ENCODE measurements at places on chromosomes 2 and 18.

- no peak for DNase-seq
Observed at GRCh38 chr2:53641290-53641689, 126.3 kb upstream of the CHAC2 start.

DNA sequence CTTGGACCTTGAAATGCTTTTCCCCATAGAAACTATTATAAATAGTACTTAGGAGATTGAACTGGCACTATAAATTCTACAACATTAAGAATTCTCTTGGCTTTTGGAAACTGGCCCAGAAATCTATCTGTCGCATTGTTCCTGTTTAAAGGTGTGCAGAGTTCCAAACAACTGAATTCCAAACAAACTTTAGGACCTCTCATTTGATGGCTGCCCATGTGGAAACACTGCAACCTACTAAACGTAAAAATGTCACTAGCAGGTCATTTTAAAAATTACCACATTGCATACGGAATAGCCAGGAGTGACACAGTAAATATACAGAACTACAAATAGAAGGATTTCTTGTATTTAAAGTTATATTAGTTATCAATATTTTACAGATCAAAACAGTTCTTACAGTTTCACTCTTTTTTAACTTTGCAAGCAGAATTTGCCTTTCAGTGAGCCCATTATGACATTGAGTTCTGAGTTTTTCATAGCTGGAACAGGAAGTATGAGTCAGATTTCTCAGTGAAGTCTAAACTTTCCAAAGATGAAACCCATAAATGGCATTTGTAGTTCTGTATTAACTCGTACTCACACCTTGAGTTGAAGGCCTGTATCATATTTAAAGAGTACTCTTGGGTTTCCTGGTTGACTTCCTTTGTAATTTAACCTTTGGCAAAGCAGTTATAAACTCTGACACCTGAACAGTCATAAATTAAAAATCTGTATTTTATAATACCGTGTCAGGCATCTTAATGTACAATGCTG lies 142.3 kb upstream of the BOD1L2 start:
- DNase-seq, result no peak

DNA sequence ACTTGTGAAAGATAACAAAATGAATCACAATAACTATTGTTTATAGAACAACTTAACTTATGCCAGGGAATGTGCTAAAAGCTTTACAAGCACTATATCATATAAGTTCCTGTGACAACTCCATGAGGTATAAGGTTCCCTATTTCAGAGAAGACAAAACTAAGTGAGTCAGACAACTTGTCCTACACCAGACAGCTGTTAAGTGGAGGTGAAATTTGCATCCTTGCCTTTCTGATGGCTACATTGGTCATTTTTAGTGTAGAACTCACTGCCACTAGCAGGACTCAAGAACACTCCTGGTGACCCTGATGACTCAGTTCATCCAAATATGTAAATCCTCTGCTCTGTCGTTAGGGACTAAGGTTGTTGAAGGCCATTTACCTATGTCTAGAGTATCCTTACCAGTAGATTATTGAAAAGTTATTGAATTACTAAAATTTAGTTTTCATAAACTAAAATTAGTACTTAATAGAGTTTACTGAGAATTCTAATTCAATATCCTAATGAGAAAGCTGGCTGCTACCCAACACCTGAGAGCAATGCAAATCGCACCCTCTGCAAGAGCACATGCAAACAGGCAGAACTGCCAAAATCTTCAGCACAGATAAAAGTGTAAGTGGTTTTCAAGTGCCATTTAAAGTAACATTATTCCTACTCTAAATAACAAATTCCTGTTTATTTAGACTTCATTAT lies 636.2 kb downstream of the NRXN1 start:
- DNase-seq, result no peak

DNA sequence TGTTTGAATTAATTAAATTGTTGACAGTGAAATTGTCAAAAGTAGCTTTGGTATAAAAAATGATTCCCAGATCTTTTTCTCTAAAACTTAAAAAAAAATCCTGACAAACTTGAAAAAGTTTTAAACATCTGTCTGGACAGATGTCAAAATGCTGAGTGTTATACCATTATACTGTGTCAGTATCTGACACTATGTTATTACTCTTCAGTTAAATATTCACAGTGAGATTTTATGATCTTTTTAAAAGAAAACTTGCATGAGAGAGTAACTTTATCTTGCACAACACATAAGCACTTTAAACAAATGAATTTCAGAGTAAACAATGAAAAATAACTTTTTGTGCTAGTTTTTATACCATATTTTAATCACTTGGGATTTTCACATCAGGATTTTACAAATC lies 167.4 kb downstream of the MEIS1 start:
- DNase-seq, result no peak

DNA sequence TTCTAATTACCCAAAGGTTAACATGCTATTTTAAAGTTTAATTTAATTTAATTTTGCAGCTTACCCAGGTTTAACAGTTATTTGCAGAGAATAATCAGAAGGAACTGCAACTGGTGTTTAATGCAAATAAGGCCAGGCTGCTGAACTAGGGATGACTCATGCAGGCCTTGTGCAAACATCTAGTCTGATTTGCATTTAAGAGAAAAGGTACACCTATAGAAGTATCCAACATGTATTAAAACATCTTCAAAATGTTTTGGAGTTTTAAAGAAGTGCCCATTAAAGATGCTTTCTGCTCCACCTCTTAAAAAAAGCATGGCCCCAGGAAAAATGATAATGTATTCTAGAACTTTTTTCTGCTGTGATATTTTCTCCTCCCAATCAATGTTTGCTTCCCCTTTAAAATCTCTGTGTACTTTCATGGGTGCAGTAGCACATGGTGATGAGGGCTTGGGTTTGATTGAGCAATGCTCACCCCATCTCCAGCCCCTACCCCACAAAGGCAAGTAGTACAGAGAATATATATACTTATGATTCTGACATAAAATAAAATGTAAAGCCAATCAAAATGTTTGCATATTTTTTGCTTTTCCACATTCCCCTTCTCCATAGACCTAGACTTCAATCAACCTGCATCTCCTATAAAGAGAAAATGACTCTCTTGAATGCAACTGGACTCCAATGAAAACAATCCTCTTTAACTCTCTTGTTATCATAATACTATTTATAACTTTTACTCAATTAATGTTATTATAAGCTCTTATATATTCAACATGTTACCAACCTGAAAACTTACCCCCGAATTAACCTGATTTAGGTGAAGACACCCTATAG lies 54.1 kb downstream of the ATP8B1 start:
- no peak for DNase-seq

All from nucleus accumbens (tissue), 56 donors.